ENCODE measurements at places on chromosomes 7 and 10. TPM values are rescaled to one million over a fixed set of nuclear protein-coding genes. Genes with fewer than 3 reads are reported as not detected.

Gene MPP7
- total RNA-seq, result 10.7 TPM

Gene UNCX
- total RNA-seq, result not detected

Gene THSD7A
- total RNA-seq, result 0.75 TPM

Gene ST7
- total RNA-seq, result 14.5 TPM

Gene GOT1
- 215 TPM for total RNA-seq

- no peaks in the 10 kb centered on the region for H3K27me3 ChIP-seq
- H3K27ac ChIP-seq, result peak overlapping the region; percentile 90
- DNase-seq, result peak; percentile 46
- no peaks in the 10 kb centered on the region for H3K36me3 ChIP-seq
Observed at GRCh38 chr10:121928528-121928884, 675 bp upstream of the ATE1 start.

DNA sequence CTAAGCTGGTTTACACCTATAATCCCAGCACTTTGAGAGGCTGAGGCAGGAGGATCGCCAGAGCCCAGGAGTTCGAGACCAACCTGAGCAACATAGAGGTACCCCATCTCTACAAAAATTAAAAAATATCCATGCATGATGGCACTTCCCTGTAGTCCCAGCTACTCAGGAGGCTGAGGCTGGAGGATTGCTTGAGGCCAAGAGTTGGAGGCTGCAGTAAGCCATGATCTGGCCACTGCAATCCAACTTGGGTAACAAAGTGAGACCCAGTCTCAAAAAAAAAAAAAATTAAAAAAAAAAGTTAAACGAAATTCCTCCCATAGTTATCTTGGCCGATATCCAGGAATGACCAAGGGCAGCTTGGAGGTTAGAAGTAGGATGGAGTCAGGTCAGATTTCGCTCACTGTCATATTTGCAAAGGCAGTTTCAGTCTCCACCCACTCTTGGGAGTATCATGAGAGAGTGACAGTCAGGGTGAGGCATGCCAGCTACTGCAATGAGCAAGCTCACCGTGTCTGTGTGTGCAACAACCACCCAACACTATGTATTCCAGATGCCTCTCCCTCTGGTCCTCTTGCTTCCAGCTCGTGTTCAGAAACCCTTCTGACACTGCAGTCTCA lies 6.0 kb upstream of the ZDHHC4 start:
- H3K27ac ChIP-seq, result no peak overlapping the region
- no peaks in the 10 kb centered on the region for H3K27me3 ChIP-seq
- H3K4me3 ChIP-seq, result no peak overlapping the region
- DNase-seq, result no peak
- no peaks in the 10 kb centered on the region for H3K36me3 ChIP-seq

DNA sequence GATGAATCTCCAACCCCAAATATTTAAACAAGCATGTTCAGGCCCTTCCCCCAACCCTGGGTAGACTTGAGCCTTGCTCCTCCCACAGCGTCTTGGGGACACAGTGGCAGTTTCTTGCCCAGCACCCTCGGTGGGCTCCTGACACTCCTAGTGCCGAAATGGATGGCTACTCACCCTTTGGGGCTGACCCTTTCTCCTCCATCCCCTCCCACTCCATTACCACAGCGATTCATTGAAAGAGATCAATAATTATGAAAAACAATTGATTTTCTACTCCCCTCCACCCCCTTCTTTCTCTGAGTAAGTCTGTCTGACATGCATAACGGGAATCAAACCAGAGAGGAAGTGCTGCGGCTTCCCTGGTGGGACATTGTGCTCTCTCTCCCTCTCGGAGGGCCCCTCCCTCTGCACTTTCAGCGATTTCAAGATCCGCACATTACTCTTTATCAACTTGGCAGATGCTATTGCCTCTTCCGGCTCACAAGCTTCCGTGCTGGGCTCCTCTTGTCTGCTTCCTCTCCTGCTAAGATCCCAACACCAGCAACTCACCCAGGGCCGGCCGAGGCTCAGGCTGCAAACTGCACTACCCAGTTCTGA lies 79.0 kb upstream of the PLXNA4 start:
- H3K4me3 ChIP-seq, result no peak overlapping the region
- H3K36me3 ChIP-seq, result no peaks in the 10 kb centered on the region
- H3K4me1 ChIP-seq, result no peaks in the 10 kb centered on the region
- DNase-seq, result peak; percentile 44
- H3K27ac ChIP-seq, result no peak overlapping the region
- no peaks in the 10 kb centered on the region for H3K27me3 ChIP-seq

- no peak overlapping the region for H3K4me3 ChIP-seq
- H3K27me3 ChIP-seq, result no peaks in the 10 kb centered on the region
- no peak for DNase-seq
- H3K36me3 ChIP-seq, result no peaks in the 10 kb centered on the region
Observed at GRCh38 chr7:24472093-24472492, 101.2 kb upstream of the PALS2 start.

- H3K36me3 ChIP-seq, result no peaks in the 10 kb centered on the region
- DNase-seq, result no peak
- H3K27me3 ChIP-seq, result no peaks in the 10 kb centered on the region
- H3K4me3 ChIP-seq, result no peak overlapping the region
- peak overlapping the region; percentile 46 for H3K27ac ChIP-seq
- peaks cover 15% of the 10 kb centered on the region for H3K4me1 ChIP-seq
Observed at GRCh38 chr10:6586501-6586900, 6.4 kb upstream of the PRKCQ start.
